ENCODE measurements at places on chromosomes 6 and 20. TPM values are rescaled to one million over a fixed set of nuclear protein-coding genes. Genes with fewer than 3 reads are reported as not detected.

DNA sequence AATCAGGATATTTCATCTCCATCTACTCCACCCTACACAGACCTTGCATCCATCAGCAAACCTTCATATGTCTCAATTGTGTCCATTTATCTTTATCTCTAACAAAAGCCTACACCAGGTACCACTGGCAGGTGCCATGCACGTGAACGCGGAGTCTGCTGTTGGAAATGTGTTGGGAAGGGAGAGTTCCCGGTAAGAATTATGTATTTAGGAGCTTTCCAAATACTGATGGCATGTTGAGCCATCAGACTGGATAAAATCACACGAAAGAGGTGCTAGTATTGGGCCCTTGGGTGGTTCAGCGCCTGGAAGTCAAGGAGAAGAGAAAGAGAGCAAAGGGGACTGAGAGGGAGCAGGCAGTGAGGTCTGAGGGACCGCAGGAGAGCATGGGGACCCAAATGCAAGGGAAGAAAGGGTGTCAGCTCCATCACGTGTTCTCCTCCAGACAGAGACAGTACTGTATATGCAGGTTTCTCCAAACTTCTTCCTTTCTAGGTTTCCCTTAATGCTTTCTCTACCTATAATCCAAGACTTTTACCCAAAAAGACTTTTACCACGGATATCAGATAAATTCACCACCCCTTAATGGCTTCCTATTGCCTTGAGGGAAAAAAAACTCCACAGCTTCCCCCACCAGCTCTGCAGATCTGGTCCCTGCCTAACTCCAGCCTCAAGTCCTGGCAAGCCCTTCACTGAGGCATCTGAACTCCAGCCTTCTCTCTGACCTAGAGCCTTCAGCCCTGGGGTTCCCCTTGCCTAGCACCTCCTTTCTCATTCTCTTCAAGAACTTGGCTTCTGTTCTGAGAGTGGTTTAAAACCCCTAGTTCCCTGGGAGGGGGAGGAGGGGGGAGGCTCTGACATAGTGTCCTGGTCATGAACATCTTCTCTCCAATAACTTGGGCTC is 4.8 kb upstream of the ZNF217 start:
- no peak for DNase-seq

GRCh38 chr20:10504994-10505730 is 70.1 kb downstream of the SLX4IP start:
- no peak for DNase-seq

DNA sequence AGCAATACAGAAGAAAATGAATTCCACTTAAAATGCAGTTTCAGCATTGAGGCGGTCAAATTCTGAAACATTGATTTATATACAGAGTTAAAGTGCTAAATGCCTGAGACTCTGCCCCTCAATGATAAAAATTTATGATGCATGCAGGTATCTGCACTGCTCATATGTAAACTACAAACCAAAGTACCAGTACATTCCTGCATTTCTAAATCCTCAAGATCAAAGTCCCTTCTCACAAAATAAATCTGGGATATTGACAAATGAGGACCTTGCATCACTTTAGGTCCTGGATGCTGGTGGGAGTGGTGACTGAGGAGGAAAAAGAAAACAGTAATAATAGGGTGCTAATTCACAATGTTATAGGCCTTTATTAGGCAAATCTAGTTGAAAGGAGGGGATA is 101.9 kb downstream of the FIG4 start:
- no peak for DNase-seq

DNA sequence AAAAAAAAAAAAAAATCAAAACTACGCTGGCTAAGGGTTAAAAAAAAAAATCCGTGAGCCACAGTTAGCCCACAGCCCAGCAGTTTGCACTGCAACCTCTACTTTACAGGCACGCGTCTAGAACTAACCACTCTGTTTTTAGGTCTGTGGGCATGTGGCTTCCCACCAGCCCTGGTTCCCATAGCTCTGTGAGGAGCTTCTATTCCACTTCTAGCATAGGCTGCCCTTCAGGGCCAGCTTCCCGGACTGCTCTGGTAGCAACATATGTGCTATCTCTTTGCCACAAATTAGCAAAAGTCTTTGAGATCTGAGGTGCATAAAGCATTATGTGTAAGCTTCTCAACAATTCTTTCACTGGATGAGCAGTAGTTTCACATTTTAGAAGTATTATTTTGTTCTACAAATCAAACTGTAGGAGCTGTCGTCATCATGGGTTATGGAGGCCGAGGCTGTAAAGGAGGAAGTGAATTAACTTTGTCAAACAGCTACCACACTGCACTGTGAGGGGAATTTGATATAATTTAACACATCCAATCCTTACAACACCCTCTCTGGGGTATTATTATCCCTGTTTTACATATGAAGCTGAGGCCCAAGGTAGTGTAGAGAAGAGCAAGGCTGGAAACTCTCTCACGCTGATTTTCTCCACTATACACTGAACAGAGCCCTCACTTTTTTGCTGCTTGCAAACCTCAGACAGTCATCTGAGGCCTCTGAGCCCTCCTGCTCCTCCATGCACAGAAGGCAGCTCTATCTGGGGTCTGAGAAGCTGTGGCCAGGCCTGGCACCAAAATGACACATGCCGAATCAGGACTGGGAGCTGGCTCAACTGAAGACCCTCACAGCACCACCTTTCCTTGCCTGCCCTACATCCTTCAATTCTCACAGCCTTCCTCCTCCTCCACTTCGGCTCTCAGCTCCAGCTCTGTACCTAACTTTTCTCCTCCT is 35.4 kb downstream of the MAN1A1 start:
- no peak for DNase-seq

GRCh38 chr6:67141005-67141404 is 1434.0 kb upstream of the EYS start:
- DNase-seq, result no peak

- no peak for DNase-seq
Observed at GRCh38 chr20:37986044-37986858, 47.0 kb downstream of the TTI1 start.

- peak; percentile 94 for DNase-seq
Observed at GRCh38 chr6:30721198-30722024, 1.3 kb downstream of the TUBB start.

The REM1 gene
- total RNA-seq, result 0.64 TPM

The FUT9 gene
- total RNA-seq, result not detected

The CAP2 gene
- total RNA-seq, result 134 TPM
